ENCODE measurements at places on chromosomes 4 and X.

- DNase-seq = no peak
These were observed 1757.3 kb downstream of the PCDH7 start for GRCh38 chr4:32477518-32477917.

DNA sequence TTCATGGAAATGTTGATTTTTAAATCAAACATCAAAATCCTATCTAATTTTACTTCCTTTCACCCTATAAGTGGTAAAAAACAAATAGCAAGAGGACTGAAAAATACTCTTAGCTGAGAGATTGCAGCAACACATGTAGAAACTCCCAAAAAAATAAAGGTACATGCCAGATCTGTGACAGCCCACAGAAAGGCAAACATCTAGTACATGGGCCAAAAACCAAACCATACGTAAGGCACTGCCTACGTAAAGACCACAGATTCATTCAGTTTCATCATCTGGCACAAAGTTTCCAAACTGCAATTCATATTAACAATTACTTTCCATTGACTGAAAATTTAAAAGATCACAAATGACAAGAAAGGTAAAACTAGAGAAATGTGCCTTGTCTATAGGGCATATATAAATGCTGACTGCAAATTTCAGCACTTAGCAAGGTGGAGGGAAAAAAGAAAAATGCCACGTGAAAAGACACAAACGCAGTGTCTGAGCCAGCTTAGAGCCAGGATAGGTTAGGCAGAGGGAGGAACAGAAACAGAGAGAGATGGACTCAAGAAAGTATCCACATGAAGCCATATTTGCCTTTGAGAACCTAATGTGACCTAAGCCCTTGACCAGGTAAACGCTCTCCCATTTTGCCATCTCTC is 88.1 kb downstream of the TSPAN5 start:
- DNase-seq = no peak

- no peak for DNase-seq
These were observed 1275.5 kb downstream of the ADGRL3 start for GRCh38 chr4:62475596-62475995.

- peak; percentile 47 for DNase-seq
These were observed 49.2 kb upstream of the TLR2 start for GRCh38 chr4:153634738-153635353.

DNA sequence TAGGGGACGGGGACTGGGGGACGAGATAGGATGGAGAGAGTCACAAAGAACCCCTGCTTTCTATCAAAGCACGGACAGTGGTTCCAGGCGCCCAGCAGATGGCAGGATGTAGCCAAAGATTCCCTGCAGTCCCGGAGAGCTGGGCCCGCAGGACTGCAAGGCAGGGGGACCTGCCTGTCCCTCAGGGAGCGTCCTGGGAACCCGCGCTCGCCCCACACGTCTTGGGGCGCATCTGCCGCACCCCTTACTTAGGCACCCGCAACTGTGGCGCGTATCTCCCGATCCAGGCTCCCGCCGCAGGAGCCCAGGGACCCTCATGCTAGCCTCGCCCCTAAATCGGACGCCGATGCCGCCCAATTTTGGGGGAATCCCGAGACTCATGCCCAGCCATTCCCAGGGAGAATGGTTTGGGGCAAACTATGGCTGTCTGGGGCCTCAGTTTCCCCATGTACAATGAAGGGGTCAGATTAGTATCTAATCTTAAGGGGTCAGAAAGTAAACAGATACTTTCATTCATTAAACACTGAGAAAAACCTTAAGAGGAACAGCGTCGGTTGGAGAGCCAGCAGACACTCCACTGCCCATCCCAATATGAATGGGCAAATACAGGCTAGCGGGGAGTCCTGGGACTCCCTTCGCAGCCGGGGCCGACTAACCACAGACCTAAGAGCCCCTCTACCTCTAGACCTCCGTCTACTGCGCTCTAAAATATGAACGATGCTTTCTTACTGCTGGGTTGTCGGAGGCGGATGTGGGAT is 581 bp upstream of the STK32B start:
- DNase-seq = peak; percentile 90

GRCh38 chrX:7045238-7045955 is 102.1 kb upstream of the STS start:
- DNase-seq = no peak

- no peak for DNase-seq
These were observed 3.4 kb downstream of the ATOH1 start for GRCh38 chr4:93831716-93832496.

GRCh38 chrX:50093625-50094024 is 107.2 kb downstream of the AKAP4 start:
- no peak for DNase-seq

GRCh38 chr4:3829956-3830773 is 64.0 kb downstream of the ADRA2C start:
- DNase-seq = peak; percentile 81

- DNase-seq = no peak
These were observed 5.2 kb downstream of the CXCL1 start for GRCh38 chr4:73874386-73874785.

GRCh38 chrX:71292669-71293365 is 8.7 kb upstream of the ITGB1BP2 start:
- DNase-seq = no peak

DNA sequence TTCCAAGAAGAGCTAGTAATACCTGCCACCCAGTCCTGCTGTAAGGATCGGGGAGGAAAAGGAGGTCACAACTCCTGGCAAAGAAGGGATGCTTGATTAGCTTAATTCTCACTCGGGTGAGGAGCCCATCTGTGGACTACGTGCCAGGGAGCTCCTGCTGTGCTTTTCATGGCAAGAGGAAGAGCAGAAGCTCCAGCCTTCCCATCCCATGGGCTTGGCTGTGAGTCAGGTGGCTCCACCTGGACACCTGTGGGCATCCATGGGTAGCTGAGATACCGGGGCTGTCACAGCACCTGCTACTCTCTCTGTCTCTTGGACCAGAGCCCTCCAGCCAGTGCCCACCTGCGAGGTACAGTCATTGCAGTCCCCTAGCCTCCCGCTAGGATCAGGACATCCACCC is 18.0 kb downstream of the CLNK start:
- no peak for DNase-seq

DNA sequence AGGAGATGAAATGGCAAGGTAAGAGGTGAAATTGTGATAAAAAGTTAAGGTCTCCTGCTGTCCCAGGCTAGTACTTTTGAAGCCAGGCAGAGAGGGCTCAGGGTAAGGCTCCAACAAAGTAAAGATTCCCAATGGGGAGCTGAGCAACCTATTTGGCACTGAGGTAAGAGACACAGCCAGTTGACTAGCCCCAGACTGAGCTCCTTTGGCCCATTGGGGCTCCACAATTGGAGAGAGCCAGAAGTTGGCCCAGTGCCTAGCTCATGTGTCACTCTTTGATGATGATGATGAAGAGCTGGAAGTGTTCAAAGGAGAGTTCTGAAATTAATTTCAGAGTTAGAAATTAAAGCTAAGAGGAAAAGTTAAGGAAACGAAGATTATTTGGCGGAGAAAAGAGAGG is 94.6 kb downstream of the RLIM start:
- no peak for DNase-seq

DNA sequence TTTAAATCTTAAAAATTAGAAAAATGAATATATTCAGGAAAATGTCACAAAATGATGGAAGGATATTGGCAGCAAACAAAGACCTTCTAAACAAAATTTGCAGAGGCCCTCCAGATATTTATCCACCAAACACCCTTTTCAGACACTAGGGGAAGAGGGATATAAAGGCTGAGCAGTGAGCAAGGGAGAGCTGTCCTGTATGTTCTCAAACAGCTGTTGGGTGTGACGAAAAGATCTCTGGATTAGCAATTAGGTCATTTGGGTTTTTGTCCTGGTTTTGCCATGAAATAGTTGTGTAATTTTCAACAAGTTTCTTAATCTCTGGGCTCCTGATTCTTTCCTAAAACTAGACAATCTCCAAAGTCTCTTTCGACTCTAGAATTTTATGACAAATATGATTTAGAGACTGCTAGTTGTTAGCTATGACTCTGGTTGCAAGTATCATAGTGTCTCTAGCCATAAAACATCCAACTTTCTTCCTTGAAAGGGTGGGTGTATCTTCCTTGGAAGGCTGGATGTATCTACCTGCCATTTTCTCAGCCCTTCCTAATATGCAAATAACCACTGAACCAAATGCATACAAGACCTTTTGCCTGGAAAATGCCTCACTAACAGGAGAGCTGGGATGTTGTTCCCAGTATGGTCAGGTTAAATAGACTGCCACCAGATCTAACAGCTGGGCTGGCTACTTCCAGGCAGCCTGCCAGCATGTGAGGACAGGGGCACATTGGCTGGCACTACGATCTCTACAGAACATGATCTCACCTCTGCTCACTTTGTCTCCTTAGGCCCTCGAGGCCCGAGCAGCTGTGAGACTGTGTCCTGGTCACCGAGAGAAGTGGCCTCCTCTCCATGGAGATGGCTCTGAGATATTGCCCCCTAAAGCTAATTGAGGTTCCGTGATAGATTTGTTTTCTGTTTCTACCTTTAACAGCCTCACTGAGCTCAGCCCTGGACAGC is 225.5 kb upstream of the JADE1 start:
- DNase-seq = no peak

DNA sequence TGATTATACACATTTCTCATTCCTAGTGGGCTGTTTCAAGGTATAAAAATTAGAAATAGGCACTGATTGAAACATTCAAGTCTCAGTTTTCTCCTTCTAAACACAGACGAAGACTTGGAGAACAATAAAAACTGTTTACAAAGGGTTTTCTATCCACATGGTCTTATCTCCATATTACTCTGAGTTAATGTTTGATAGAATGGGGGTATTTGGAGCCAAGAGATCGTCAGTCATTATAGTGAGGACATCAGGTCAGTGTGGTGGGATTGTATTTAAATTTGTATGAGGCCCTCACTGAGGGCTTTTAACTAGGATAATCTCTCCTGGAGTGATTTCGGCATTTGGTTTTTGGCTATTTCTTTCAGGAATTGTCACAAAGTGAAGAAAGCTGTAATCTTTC is 16.4 kb upstream of the DYNLT3 start:
- DNase-seq = no peak

- DNase-seq = no peak
These were observed 43.7 kb upstream of the MAPK10 start for GRCh38 chr4:86403575-86403974.

DNA sequence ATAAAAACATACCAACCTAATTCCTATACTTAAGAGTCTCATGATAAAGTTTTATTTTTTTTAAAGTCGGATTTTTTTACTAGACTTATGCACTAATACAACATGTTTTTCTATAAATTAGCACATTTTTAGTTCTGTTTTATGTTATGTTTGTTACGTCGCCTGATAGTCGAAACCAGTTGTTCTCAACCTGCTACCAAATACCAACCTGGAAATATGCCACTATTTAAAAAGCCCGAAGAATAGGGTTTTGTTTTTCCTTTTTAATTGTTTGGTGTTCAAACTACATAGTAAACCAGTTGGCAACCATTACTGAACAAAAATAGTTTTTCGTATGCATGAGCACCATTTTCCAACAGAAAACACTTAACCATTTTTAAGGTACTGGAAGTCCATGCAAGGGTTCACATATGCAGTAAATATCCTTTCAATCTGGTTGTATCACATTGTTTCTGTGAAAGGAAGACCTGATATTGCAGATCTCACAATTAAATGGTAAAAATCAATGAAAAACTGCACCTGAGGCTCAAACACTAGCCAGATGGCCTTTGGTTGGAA is 1.4 kb downstream of the WDFY3 start:
- DNase-seq = no peak

DNA sequence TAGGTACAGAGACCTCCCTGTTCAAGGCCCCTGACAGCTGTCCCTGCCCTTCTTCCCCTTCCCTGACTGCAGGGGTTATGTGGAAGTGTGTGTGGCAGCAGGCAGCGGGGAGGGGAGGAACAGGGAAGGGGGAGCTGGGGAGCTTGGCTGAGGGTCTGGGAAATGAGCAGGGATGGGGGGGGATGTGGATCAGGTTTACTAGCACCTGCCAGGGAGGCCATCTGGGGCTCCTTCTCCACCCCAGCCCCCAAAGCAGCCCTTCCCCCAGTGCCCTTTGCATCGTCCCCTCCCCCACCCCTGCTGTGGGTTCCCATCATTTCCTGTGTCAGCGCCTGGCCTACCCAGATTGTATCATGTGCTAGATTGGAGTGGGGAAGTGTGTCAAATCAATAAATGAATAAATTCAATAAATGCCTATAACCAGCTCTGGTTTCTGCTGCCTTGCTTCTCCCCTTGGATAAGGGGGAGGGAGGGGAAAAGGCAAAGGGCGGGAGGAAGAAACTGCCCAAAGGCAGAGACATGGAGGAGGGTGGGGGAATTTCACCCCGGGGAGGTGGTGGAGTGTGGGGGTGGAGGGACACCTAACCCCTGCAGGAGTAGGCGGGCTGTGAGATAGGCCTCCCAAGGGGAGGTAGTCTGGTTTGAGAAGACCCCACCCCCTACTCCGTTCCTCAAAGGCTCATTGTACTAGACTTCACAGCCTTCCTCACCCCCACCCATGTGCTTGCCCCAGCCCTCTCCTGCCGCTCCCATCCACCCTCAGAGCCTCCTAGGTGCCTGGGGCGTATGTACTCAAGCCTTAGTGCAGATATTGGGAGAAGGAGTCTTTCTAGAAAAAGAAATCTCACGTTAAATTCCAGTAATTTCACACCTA is 3.2 kb downstream of the CXorf65 start:
- DNase-seq = no peak

DNA sequence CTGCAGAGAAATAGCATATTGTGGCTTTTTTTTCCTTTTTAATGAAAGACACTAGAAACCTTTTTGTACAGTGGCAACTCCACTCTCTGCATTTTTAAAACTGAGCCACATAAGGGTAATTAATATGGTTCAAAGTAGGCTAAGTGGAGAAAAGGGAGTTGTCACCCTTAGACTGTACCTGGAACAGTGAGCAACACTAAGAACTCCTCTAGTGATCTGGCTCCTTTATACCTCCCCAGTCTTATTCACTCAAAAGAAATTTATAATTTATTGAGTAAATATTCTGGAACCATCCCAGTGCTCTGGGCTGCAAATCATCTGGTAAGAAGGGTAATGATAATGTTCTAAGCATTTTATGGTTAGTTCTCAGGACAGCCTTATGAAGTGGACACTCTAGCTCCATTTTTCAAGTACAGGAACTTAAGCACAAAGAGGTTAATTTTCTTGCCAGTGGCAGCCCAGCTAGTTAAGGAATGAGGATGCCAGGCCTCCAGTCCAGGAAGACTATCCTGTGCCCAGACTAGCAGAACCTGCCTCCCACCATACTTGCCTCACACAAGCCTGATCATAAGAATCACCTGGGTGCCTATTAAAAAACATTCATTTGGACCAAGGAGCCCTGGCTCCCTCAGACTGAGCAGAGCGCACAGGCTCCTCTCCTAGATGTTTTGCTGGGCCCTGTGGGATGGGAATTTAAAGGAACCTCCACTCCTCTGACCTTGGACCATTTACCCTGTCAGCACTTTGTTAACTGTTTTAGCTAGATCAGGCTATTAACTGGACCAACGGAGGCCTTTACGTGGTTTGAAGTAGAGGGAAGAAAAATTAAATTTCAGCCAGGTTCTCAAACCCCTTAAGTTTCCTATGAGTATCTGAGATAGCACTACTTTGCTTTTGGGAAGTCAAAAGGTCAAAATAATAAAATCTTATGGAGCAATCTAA is 102.6 kb downstream of the PDE5A start:
- DNase-seq = no peak
